Small intestine (tissue), 16 donors: ENCODE measurements at places on chromosomes 7 and 10. TPM values are rescaled to one million over a fixed set of nuclear protein-coding genes. Genes with fewer than 3 reads are reported as not detected.

DNA sequence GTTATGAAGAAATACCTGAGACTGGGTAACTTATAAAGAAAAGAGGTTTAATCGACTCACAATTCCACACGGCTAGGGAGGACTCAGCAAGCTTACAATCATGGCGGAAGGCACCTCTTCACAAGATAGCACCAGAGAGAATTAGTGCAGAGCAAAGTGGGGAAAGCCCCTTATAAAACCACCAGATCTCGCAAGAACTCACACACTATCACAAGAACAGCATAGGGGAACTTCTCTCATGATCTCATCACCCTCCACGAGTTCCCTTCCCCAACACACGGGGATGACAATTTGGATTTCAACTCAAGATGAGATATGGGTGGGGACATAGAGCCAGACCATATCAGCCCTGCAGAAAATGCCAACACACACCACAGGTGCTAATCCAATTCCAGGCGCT is 218.7 kb downstream of the PARD3 start:
- no peak overlapping the region for H3K4me3 ChIP-seq
- DNase-seq, result no peak
- H3K4me1 ChIP-seq, result no peaks in the 10 kb centered on the region
- no peaks in the 10 kb centered on the region for H3K27me3 ChIP-seq
- no peak overlapping the region for H3K27ac ChIP-seq

- H3K27me3 ChIP-seq, result no peaks in the 10 kb centered on the region
- DNase-seq, result peak; percentile 94
- peaks cover 26% of the 10 kb centered on the region for H3K36me3 ChIP-seq
- H3K4me3 ChIP-seq, result peak overlapping the region; percentile 81
- H3K4me1 ChIP-seq, result no peaks in the 10 kb centered on the region
These were observed 356 bp upstream of the NDUFB2 start for GRCh38 chr7:140696024-140696679.

- H3K4me1 ChIP-seq, result no peaks in the 10 kb centered on the region
- no peak overlapping the region for H3K4me3 ChIP-seq
- DNase-seq, result no peak
- no peaks in the 10 kb centered on the region for H3K27me3 ChIP-seq
These were observed 97.7 kb downstream of the ARHGAP12 start for GRCh38 chr10:31830887-31831286.

- H3K27me3 ChIP-seq, result no peaks in the 10 kb centered on the region
- peak; percentile 77 for DNase-seq
- H3K4me3 ChIP-seq, result no peak overlapping the region
- H3K27ac ChIP-seq, result peak overlapping the region; percentile 93
- peaks cover 30% of the 10 kb centered on the region for H3K4me1 ChIP-seq
These were observed 15.9 kb downstream of the VSIR start for GRCh38 chr10:71757399-71757922.

DNA sequence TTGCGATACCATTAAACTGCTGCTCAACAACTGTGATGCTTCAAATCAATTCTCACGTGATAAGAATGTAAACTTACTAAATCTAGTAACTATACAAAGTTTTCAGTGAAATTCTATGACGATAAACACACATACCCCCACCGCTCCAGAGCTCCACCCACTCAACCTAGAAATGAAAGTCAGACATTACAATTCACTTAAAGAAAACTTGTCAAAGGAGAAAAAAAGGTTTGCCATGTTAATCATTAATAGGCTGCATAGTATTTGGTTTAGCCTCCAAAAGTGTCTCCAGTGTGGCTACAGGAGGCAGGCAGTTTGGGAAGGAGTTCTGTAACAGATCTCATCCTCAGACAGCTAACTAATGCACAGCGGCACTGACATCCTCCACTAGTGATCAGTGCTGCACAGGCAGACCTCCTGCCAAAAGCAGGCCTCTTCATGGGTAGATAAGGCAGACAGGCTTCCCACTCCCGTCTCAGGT is 3.1 kb downstream of the HERPUD2 start:
- H3K4me3 ChIP-seq, result peak overlapping the region; percentile 19
- peak overlapping the region; percentile 2 for H3K27ac ChIP-seq
- DNase-seq, result no peak
- H3K4me1 ChIP-seq, result peaks cover 1% of the 10 kb centered on the region
- no peaks in the 10 kb centered on the region for H3K27me3 ChIP-seq

DNA sequence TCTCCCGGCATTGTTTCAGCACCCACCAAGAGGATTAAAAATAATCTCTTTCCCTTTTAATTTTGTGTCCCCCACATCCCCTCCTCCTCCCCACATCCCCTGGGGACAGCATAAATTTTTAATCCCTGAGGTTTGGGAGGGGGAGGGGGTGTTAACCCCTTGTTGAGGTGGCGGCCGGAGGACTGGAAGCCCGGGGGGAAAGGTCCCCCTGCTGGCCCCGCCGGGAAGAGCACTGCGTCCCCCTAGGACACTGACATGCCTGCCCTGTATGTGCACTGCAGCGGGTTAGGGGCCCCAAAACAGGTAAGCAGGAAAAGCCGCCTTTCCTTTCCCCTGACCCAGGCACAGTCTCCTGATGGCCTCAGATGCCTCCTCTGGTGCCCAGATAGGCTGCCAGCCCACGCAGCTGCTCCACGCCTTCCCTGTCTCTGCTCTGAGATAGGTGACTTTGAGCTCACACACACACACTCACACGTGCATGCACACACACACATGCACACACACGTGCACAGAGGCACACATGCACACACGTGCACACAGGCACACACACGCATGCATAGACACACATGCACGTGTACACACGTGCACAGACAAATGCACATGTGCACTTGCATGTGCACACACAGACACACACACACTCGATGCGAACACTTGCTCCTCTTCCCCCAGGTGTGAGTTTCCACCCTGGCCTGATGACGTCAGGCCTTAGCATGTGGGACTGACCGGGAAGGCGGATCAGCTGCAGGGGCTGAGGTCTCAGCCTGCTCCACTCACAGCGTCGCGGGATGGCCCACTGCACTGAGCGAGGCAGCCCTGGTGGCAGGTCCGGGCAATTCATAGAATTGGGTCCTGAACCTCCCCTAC is 12.3 kb downstream of the CNPY1 start:
- no peak overlapping the region for H3K4me3 ChIP-seq
- H3K4me1 ChIP-seq, result no peaks in the 10 kb centered on the region
- H3K27me3 ChIP-seq, result peaks cover 73% of the 10 kb centered on the region
- DNase-seq, result peak; percentile 28
- no peaks in the 10 kb centered on the region for H3K36me3 ChIP-seq

DNA sequence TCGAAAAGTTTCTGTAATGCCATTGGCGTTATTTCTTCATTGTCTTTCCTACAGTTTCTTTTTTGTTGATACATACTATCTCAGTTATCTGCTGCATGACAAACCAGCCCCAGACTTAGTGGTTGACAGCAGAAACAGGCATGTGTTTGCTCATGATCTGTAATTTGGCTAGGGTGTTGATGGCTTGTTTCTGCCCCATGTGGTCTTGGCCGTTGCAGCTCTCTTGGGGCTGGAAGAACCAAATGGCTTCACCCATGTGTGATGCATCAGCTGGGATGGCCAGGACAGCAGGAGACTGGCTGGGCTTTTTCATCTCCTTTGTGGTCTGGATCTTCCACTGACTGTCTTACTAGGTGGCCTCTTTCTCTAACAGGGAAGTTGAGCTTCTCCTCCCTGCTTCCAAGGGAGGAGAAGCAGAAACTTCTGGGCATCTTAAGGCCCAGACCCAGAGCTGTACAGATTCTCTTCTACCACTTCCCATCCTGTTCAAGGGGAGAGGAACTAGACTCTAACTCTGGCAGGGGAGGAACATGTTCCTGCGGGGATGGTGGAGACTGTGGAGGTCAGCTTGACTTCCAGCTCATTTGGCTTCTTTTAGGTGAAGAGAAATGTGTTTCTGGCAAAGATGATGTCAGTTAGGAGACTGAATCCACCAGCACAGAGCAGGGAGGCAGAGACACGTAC is 89.3 kb downstream of the FANK1 start:
- H3K4me1 ChIP-seq, result no peaks in the 10 kb centered on the region

- no peaks in the 10 kb centered on the region for H3K36me3 ChIP-seq
- peak within 1 kb of the TSS; percentile 85 for H3K4me3 ChIP-seq
- H3K27ac ChIP-seq, result peak within 1 kb of the TSS; percentile 96
These were observed at the start of gene IDE for GRCh38 chr10:92573798-92574547. Gene IDE (minus strand): TSS chr10:92574093. CDS start chr10:92574019, 74 bp downstream.

DNA sequence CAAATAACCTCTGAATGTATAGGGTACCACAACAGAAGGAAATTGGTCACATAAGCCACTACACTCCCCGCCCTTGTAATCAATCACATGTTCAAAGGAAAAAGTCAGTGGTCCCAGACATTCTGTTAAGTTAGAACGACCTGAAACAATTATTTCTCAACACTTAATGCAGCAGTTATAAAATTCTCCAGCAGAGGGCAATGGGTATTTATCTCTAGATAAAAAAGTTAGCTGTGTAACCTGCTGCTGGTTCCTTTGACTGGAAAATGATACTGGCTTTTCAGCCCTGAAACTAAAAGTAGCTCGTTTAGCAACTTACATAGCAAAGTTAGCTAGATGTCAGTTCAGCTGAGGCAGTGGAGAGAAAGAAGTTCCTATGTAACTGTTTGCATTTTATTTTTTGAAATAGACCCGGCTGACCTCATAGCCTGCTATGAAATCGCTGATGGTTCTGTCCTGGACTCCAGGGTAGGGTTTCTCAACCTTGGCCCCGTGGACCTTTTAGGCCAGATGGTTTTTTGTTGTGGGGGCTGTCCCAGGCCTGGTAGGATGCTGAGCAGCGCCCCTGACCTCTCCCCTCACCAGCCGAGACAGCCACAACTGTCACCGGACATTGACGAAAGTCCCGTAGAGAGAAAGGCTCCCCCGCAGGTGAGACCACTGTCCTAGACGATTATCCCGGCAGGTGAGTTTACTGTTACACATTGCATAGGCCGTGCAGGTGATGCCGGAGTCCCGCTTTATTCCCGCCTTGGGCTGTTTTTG is 40.2 kb upstream of the PROSER2 start:
- no peaks in the 10 kb centered on the region for H3K27me3 ChIP-seq
- no peak overlapping the region for H3K4me3 ChIP-seq
- H3K4me1 ChIP-seq, result no peaks in the 10 kb centered on the region

GRCh38 chr7:134997214-134997885 is 11.0 kb downstream of the AGBL3 start:
- H3K36me3 ChIP-seq, result no peaks in the 10 kb centered on the region
- H3K27me3 ChIP-seq, result no peaks in the 10 kb centered on the region
- H3K4me3 ChIP-seq, result no peak overlapping the region
- peak overlapping the region; percentile 40 for H3K27ac ChIP-seq

- H3K4me1 ChIP-seq, result no peaks in the 10 kb centered on the region
- no peak overlapping the region for H3K4me3 ChIP-seq
- H3K27me3 ChIP-seq, result no peaks in the 10 kb centered on the region
- no peak overlapping the region for H3K27ac ChIP-seq
- DNase-seq, result no peak
These were observed 92.0 kb downstream of the KCNMA1 start for GRCh38 chr10:77545585-77545984.

The GIMAP5 gene
- 4.9 TPM for polyA plus RNA-seq

The SLC18A2 gene
- polyA plus RNA-seq, result 0.27 TPM

The GRID2IP gene
- 0.34 TPM for polyA plus RNA-seq

The SH2D4B gene
- polyA plus RNA-seq, result not detected

The LRWD1 gene
- polyA plus RNA-seq, result 17.4 TPM
